ENCODE measurements at places on chromosomes 4 and X. TPM values are rescaled to one million over a fixed set of nuclear protein-coding genes. Genes with fewer than 3 reads are reported as not detected.

BCORL1 gene
- total RNA-seq: 5.9 TPM

FAM184B gene
- total RNA-seq: not detected

DCLK2 gene
- not detected for total RNA-seq

GPR173 gene
- 0.11 TPM for total RNA-seq

GRCh38 chr4:41455206-41455605 is 82.8 kb upstream of the LIMCH1 start:
- DNase-seq: no peak

DNA sequence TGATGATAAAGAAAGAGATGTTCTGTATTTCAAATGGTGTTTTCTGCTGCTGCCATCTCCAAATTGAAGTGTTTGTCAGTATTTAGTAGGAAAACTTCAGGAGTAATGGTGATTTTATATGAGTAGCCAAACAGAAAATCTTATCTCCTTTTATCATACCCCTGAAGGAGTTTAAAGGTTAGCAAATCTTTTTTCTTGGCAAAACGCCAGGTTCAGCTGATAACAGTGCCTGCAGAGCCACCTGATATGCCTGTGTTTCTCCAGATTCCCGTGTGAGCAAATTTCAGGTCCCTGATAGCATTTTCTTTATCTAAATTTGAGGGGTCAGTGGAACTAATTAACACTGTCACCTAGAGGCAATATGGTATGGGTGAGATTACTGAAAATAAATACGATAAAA is 65.8 kb upstream of the ETNPPL start:
- DNase-seq: no peak

DNA sequence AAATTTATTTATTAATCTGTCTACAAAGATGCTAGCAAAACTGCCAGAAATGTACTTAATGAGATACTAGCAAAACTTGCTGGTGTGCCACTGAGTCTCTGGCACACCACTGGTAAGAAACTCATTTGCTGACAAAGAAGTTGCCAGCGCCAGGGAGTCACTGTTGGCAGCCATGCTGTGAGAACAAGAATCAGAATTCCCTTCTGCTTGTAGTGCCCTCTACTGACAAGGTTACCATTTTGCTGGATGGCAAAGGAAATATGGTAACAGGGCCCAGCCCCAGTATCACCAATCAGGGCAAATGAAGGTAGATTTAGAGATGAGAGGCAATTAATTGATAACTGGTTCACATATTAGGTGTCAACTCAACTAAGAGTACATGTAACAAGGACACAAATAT is 750.1 kb upstream of the ADGRL3 start:
- DNase-seq: no peak

- no peak for DNase-seq
These were observed 286.7 kb upstream of the TENM3 start for GRCh38 chr4:181956512-181956911.

DNA sequence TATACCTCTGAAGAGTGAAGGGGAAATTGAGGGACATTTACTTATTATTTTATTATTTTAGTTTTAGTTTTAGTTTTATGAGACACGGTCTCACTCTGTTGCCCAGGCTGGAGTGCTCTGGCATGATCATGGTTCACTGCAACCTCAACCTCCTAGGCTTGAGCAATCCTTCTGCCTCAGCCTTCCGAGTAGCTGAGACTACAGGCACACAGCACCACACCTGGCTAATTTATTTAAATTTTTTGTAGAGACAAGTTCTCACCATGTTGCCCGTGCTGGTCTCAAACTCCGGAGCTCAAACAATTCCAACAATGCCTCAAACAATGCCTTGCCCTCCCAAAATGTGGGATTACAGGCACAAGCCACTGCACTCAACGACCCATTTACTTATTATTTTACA is 68.4 kb upstream of the BMP2K start:
- no peak for DNase-seq

GRCh38 chrX:53288189-53288588 is 6.8 kb upstream of the IQSEC2 start:
- no peak for DNase-seq

DNA sequence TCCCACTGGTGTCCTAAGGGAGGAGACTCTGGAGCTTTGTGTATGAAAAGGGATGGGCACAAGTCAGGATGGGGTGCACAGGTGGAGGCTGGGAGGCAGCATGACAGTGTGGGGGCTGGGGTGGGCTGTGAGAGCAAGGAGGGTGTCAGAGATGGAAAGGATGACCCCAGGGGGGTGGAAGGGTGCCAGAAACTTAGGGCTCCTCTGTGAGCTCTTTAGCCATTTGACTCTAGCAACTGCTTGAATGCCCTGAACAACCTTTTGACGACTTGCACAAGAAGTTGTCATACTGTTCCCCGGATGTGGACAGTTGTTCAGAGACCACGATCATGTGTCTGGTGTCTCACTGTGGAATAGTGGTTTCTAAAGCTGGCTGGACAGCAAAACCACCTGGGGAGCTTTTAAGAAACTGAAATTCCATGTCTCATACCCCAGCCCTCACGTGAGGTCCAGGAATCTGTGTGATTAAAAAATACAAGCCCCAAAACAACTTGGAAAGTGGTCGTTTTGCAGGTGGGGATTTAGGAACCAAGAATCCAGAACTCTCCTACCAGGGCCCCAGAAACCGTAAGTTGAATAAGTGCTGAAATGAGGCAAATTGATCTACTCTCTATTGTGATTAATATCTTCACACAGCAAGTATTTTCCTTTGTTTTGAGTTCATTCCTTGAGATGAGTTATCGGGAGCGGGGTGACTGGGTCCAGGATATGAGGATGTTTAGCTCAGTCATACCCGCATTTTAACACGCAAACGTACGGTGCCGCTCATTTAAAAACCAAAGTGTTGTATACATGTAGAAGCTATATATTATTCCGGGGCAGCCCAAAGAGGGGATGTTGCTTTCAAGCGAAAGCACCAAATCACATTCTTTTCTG is 3.4 kb downstream of the RHOH start:
- peak; percentile 69 for DNase-seq
